ENCODE measurements at places on chromosomes 12 and 14. TPM values are rescaled to one million over a fixed set of nuclear protein-coding genes. Genes with fewer than 3 reads are reported as not detected.

Gene PTPN6
- total RNA-seq: 12.9 TPM

Gene BRAP
- 12.9 TPM for total RNA-seq

Gene HOXC12
- total RNA-seq: not detected

Gene DNAJC22
- 18.4 TPM for total RNA-seq

Gene TTC7B
- 20.9 TPM for total RNA-seq

Gene SLC6A13
- total RNA-seq: 0.92 TPM

Gene SLCO1B3
- total RNA-seq: 12.4 TPM

Gene CLEC2B
- total RNA-seq: 1.3 TPM

Gene CCDC88C
- 7.4 TPM for total RNA-seq

Gene ABCC9
- total RNA-seq: not detected

Gene AQP2
- total RNA-seq: not detected

Gene SLC17A8
- total RNA-seq: not detected

Gene ARHGDIB
- total RNA-seq: 1.3 TPM

Gene ACRBP
- total RNA-seq: 0.24 TPM

Gene COX8C
- total RNA-seq: not detected

Gene CLEC2A
- not detected for total RNA-seq

Gene SMIM41
- not detected for total RNA-seq

Gene TAS2R30
- total RNA-seq: not detected

Gene ASCL1
- total RNA-seq: not detected

Gene HOMEZ
- total RNA-seq: 9.3 TPM

Gene ACSM4
- not detected for total RNA-seq

Gene C12orf57
- total RNA-seq: 340 TPM

Gene ARHGAP5
- 51.8 TPM for total RNA-seq

Gene TMEM229B
- total RNA-seq: 0.23 TPM

Gene HEATR5A
- 21.6 TPM for total RNA-seq

Gene OTOGL
- total RNA-seq: not detected

Gene TUBA1A
- total RNA-seq: 203 TPM

Gene GXYLT1
- 13.5 TPM for total RNA-seq

Gene CCDC175
- total RNA-seq: not detected

Gene HOXC10
- total RNA-seq: 2.1 TPM

Gene ABHD4
- 50.4 TPM for total RNA-seq

Gene HOXC9
- total RNA-seq: 15.9 TPM

Gene SYCP3
- not detected for total RNA-seq

Gene TMEM121
- total RNA-seq: 8.7 TPM

Gene CPNE6
- 0.16 TPM for total RNA-seq

Gene GLIPR1L2
- 0.11 TPM for total RNA-seq

Gene SLC6A12
- total RNA-seq: 0.72 TPM

Gene DUSP16
- 8.3 TPM for total RNA-seq

Gene NEUROD4
- not detected for total RNA-seq

Gene TMEM132D
- not detected for total RNA-seq

Gene GLIPR1
- 29.8 TPM for total RNA-seq

All from A549 treated with GW870086 at 1 μM for 4 hours (cell line).